Smooth muscle cell of the coronary artery (primary cell): ENCODE measurements at places on chromosomes 1 and 21. TPM values are rescaled to one million over a fixed set of nuclear protein-coding genes. Genes with fewer than 3 reads are reported as not detected.

The CCDC27 gene
- not detected in 2 replicates for total RNA-seq

The LEFTY1 gene
- total RNA-seq: 0.08 and 0.23 TPM in 2 replicates

The HSD3B1 gene
- total RNA-seq: not detected in 2 replicates

The INKA2 gene
- 1.1 and 5.7 TPM in 2 replicates for total RNA-seq

The GRHL3 gene
- not detected in 2 replicates for total RNA-seq

The ANGPTL7 gene
- total RNA-seq: 0.23 TPM in 1 of 2 replicates, not detected in the other

The YBX1 gene
- total RNA-seq: 851 and 971 TPM in 2 replicates
